Neural progenitor cell (in vitro differentiated cells): ENCODE measurements at places on chromosomes 16 and 17. TPM values are rescaled to one million over a fixed set of nuclear protein-coding genes. Genes with fewer than 3 reads are reported as not detected.

DNA sequence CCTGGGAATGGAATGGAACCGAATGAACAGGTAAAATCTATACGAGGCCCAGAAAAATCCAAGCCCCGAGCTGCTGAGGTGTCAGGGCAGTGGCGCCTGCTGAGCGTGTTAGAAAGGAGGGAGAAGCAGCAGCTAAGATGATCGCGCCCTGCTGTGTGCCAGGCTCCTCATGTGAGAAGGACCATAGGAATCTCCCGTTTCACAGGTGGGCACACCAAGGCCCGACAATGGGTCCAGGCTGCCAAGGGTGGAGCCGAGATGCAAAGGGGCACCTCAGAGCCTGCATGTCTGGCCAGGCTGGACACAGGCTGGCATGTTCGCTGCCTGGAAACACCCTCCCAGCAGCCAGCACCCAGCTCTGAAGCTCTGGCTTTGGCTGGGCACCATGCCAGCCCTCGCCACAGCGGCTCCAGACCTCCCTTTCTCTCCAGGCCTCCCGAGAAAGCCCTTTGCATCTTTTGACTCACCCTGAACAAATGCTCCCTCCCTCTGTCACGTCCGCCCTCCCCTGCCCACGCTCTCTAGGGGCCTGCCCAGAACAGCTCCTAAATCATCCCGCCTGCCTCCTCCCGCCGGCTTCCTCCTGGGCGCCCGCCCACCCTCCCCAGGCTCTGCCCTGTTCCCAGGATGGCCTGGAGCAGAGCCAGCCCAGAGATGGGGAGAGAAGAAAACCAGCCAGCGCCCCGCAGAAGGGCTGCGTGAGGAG, 217.8 kb upstream of the GSE1 start:
- H3K4me3 ChIP-seq: no peak overlapping the region
- peaks cover 15% of the 10 kb centered on the region for H3K4me1 ChIP-seq
- H3K36me3 ChIP-seq: no peaks in the 10 kb centered on the region
- DNase-seq: no peak
- H3K27me3 ChIP-seq: no peaks in the 10 kb centered on the region
- H3K27ac ChIP-seq: no peak overlapping the region

GRCh38 chr17:48515925-48516900, 14.6 kb downstream of the HOXB1 start:
- DNase-seq: no peak
- H3K36me3 ChIP-seq: no peaks in the 10 kb centered on the region
- H3K4me3 ChIP-seq: no peak overlapping the region
- H3K4me1 ChIP-seq: no peaks in the 10 kb centered on the region

Gene CLEC18C
- 0.51 and 3.8 TPM in 2 replicates for total RNA-seq

Gene TP53TG3C
- total RNA-seq: not detected in 2 replicates

GRCh38 chr17:82475458-82475857, 16.9 kb downstream of the NARF start:
- no peaks in the 10 kb centered on the region for H3K4me1 ChIP-seq
- H3K4me3 ChIP-seq: no peak overlapping the region
- peaks cover 7% of the 10 kb centered on the region for H3K36me3 ChIP-seq

DNA sequence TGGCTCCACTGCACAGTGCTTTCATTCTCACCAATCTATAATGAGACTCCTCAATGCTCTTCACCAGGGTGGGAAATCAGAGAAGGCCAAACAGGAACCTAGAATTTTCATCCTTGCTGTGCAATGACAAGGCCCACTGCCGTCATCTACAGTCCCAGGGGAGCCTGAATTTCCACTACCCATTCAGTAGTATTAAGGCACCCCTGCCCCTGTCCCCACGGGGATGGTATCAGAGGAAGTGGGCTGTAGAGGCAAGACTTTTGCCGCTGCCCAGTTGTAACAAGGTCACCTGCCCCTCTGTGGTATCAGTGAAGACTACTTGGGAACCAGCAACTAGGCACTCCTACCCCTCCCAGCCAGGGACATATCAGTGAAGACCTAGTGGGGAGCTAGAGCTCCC, 104.5 kb downstream of the C16orf78 start:
- peaks cover 50% of the 10 kb centered on the region for H3K27me3 ChIP-seq
- H3K27ac ChIP-seq: no peak overlapping the region
- H3K36me3 ChIP-seq: no peaks in the 10 kb centered on the region
- H3K4me3 ChIP-seq: no peak overlapping the region

Gene TMEM98
- 117 and 168 TPM in 2 replicates for total RNA-seq

DNA sequence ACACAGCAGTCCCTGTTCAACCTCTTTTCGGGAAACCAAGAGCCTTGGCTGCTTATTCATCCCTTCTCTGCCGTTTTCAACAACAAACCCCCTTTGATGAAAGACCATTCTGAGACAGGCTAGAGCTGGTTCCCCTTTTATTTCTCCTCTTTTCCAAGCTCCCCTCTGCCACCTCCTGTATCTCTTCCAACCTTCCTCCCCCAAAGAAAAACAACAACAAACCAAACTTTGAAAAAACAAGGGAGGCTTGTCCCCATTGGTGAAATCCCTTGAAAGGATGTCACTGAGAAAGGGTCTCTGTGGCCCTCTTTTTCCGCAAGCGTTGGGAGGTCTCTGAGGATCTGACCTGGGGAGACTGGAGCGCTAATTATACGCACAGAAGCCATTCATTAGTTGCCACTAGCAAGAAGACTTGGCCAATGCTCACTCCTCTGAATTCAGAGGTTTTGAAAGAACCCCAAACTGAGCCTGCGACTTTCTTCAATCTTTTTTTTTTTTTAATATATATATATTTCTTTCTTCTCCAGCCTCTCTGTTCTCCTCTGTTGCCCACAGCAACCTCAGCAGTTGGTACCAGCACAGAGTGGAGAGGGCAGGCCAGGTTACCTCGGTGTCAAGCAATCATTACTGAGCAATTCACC, 101.4 kb downstream of the PITPNC1 start:
- no peak overlapping the region for H3K4me3 ChIP-seq
- peak overlapping the region; percentile 60 for H3K27ac ChIP-seq
- DNase-seq: no peak
- no peaks in the 10 kb centered on the region for H3K27me3 ChIP-seq

GRCh38 chr16:52123061-52123839, 423.7 kb downstream of the TOX3 start:
- no peak overlapping the region for H3K4me3 ChIP-seq
- no peaks in the 10 kb centered on the region for H3K27me3 ChIP-seq
- H3K36me3 ChIP-seq: no peaks in the 10 kb centered on the region
- H3K27ac ChIP-seq: no peak overlapping the region

DNA sequence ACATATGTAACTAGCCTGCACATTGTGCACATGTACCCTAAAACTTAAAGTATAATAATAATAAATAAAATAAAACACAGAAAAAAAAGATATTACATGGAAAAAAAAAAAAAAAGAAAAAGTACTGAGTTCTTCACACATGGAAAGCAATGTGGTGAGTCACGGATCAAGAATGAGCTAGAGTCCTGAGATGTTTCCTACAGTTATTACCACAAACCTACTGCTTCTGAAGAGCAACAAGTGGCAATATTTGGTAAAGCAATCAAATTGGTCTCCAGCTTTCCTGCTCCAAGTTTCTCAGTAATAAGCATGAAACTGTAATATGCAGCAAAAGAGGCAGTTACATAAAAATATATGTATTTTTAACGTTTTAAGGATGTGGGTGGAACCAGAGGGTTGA, 223.3 kb upstream of the SALL1 start:
- H3K4me1 ChIP-seq: peaks cover 14% of the 10 kb centered on the region
- no peak for DNase-seq
- no peaks in the 10 kb centered on the region for H3K27me3 ChIP-seq
- no peak overlapping the region for H3K4me3 ChIP-seq
- no peak overlapping the region for H3K27ac ChIP-seq

DNA sequence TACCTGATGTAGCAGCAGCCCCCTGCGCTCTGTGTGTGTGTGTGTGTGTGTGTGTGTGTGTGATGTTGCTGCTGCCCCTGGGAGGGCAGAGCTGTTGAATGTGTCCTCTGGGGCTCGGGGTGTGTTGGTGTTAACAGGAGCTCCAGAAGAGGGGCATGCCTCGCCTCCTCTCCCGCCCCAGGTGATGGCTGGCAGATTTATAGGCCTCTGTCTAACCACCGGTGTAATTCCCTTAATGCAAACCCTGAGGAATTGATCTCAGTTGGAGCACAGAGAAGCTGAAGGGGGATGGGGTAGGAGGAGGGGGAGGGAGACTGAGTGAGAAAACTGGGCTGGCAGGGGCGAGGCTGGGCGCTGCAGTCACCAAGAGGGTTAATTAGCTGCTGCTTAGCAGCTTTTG, 10.0 kb downstream of the CACNA1G start:
- no peaks in the 10 kb centered on the region for H3K36me3 ChIP-seq
- H3K4me1 ChIP-seq: peaks cover 30% of the 10 kb centered on the region
- no peak for DNase-seq
- H3K4me3 ChIP-seq: no peak overlapping the region

Gene TK2
- total RNA-seq: 7.1 and 7.3 TPM in 2 replicates

DNA sequence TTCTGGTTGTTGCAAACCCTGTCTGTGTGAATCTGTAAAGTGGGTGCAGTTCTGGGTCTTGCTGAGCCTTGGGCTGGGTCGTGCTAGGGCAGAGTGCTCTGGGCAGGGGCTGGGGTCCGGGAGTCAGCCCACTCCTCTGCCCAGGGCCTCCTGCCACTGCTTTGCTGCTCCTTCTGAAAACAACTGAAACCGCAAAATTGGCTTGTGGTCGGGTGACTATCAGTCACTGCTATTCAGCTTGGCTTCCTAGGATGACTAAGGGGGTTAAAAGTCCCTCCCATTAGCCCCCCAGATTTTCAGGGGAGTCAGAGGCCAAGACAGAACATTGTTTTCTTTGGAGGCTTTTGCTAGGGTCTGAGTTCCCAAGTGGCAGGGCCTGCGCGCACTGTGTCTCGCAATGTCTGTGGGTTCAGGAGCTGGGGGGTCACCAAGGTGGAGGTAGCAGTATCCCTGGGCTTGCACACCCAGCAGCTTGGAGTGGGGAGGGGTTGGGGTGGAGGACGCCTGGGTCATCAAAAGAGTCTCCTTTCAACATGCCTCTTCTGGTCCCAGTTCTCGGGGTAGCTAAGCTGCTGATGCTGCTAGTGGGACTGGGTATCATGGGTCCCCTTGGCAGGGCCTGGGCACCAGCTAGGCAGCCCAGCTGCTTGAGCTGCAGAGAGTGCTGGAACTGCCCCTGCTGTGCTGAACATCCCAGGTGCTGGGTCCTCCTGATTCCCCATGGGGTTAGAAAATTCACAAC, 13.5 kb upstream of the TBX21 start:
- H3K27me3 ChIP-seq: peaks cover 53% of the 10 kb centered on the region
- no peaks in the 10 kb centered on the region for H3K4me1 ChIP-seq
- no peak for DNase-seq
- H3K27ac ChIP-seq: no peak overlapping the region

Gene CDH3
- total RNA-seq: 3.9 and 11.0 TPM in 2 replicates

Gene NPIPA8
- not detected in 2 replicates for total RNA-seq

Gene MYCBPAP
- 3.5 and 3.8 TPM in 2 replicates for total RNA-seq

Gene SLC16A11
- total RNA-seq: not detected in 2 replicates

Gene FADS6
- total RNA-seq: 0.36 TPM in 1 of 2 replicates, not detected in the other

DNA sequence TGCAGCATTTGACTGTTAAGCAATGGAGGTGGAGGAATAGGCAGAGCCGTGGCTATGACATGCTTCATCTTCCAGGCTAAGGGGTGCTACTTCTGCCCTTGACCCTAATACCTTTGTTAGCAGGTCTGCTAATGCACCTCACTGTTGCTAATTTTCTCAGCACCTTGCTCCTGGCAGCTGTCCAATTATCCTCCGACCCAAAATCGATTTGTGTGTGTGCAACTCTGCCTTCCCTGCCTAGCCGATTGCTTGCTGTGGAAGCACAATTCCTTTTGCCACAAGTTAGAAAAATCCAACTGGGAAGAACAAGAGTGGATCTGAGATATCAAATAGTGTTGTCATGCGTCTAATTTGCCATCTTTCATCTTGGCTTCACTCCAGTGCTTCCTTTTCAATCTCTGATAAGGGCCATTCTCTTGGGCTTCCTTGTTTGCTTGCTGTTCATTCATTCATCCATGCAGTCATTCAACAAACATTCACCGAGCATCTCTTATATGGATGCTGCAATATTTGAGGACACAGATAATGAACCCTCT, 422.8 kb downstream of the RBFOX1 start:
- no peaks in the 10 kb centered on the region for H3K36me3 ChIP-seq
- no peak overlapping the region for H3K4me3 ChIP-seq
- no peaks in the 10 kb centered on the region for H3K4me1 ChIP-seq
- no peak overlapping the region for H3K27ac ChIP-seq

DNA sequence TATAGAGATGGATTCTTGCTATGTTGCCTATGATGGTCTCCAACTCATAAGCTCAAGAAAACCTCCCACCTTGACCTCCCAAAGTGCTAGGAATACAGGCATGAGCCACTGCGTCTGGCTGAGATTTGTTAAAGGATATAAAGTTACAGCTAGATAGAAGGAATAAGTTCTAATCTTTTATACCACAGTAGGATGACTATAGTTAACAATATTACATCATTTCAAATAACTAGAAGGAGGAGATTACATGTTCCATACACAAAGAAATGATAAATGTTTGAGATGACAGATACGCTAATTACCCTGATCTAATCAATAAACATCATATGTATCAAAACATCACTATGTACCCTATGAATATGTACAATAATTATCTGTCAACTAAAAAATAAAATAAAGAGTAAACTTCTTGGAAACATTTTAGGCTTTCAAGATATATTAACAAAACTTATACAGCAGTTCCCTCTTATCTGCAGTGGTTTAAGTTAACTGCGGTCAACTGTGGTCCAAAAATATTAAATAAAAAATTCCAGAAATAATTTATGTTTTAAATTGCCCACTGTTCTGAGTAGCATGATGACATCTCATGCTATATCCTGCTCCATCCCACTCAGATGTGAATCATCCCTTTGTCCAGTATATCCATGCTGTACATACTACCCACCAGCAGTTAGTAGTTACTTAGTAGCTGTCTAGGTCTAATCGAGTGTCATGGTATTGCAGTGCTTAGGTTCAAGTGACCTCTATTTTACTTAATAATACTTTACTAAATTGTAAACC, 129.2 kb upstream of the NACA2 start:
- H3K27ac ChIP-seq: no peak overlapping the region
- peaks cover 12% of the 10 kb centered on the region for H3K36me3 ChIP-seq
- no peak overlapping the region for H3K4me3 ChIP-seq
- H3K27me3 ChIP-seq: no peaks in the 10 kb centered on the region
- DNase-seq: no peak

Gene SLC26A11
- total RNA-seq: 7.9 and 24.1 TPM in 2 replicates

GRCh38 chr17:41648411-41649195, 24.2 kb upstream of the KRT17 start:
- H3K4me3 ChIP-seq: peak overlapping the region; percentile 45
- no peak overlapping the region for H3K27ac ChIP-seq
- no peaks in the 10 kb centered on the region for H3K27me3 ChIP-seq
- H3K4me1 ChIP-seq: no peaks in the 10 kb centered on the region
